Amniotic stem cell (primary cell): ENCODE measurements at places on chromosomes 12 and 14.
A peak's percentile ranks its signal among the peaks of the same experiment; 100 is the strongest.

DNA sequence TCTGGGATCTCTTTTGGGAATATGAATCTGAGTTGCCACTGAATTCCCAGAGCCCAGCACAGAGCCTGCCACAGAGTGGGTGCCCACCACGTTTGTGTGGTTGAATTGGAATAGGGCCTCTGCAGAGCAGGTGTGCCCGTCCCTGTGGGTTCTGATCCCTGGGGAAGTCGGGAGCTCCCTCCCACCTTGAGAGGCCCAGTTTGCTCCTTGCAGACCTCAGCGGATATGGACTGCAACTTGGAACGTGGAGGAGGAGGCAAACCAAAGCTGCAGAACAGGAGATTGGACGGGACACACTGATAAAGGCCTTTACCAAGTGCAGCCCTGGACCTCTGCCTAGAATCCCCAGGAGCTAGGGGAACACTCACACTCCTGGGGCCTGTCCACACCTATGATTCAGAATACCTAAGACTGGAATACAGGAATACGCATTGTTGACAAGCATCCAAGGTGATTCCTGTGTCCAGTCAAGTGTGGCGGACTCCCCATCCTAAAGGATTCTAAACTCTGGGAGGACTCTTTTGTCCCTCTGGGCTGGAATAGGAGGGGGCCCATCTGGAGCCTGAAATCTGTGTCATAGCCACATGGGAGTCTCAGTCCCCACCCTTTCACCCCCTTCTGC, 2.4 kb downstream of the KRT76 start:
- no peak for DNase-seq

DNA sequence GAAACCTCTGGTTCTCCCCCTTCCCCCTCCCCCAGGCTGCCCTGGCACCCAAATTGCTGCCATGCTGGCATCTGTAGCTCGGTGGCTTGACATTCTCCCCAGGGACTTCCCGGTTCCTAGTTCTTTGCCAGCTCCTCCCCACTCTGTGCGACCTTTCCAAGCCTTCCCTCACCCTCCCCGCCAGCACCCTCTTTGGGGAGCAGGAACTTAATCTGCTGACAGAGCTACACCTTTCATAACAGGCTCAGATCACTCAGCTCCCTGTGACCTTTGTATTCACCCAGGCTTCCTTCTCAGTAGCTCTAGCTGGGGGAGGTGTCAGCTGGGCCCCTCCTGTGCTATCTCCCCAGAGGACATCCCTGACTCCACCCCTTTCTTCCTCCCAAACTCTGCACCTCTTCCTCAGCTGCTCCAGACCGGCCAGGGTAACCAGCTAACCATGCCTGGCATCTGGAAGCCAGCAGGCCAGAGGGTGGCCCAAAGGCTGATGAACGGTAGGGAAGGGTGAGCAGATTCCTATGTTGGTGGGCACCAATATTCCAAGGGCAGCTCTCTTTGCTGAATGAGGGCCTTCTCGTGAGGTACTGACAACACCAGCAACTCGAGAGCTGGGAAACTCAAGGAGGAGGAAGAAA, 1.8 kb upstream of the COX14 start:
- no peak for DNase-seq

GRCh38 chr12:95147866-95148265, 69.4 kb downstream of the FGD6 start:
- no peak for DNase-seq

DNA sequence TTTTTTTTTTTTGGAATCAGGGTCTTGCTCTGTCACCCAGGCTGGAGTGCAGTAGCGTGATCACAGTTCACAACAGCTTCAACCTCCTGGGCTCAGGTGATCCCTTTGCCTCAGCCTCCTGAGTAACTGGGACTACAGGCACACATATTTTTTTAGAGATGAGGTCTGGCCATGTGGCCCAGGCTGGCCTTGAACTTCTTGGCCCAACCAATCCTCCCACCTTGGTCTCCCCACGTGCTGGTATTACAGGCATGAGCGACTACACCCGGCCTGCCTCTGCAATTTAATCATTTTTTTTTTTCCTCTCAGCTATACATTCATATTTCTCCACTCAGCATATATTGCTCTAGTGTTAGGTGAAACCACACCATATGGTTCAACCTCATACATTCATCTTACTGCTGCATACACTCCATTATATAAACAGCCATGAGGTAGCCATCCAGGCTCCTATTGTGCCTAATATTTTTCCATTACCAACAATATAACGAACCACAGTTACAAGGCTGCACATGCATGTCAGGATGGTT, 7.1 kb downstream of the STX2 start:
- DNase-seq: no peak

DNA sequence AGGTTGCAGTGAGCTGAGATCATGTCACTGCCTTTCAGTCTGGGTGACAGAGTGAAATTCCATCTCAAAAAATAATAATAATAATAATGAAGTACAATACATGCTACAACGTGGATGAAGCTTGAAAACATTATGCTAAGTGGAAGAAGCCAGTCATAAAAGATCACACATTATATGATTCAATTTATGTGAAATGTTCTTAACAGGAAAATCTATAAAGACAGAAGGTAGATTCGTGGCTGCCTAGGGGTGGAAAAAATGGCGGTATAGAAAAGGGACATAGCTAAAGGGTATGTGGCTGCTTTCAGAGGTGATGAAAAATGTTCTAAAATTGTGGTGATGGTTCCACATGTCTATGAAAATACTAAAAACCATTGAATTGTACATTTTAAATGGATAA, 41.0 kb upstream of the AMIGO2 start:
- no peak for DNase-seq

- peak; percentile 19 for DNase-seq
Observed at GRCh38 chr12:54220092-54220557, 31.3 kb upstream of the SMUG1 start.

DNA sequence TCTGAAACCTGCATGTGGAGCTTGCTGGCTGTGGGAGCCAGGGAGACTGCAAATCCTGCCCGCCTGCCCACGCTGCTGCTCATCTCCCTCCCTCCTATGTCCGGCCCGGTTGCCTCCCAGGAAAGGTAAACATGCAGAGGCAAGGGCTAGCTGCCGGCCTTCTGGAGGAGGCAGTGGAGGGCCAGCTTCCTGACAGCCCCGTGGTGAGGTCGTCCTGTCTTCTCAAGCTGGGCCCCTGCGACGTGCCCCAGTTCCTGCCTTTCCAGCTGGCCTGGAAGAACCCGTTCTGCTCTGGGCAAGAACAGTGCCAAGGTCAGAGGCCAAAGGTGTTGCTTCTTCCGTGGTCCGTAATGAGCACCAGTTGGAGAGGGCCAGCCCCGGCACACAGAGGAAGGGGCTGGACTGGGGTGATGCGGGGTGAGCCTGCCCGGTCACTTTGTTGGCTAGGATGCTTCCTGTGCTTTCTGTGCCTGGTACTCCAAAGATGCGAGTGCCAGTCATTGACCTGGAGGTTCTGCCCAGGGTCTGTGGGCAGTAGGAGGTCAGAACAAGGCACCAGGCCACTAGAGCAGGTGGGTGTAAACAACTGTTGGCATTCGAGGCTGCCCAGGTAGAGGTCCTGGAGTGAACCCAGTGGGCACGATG, 25.3 kb downstream of the TPCN1 start:
- DNase-seq: no peak
